ENCODE measurements at places on chromosomes 3 and 15.
A peak's percentile ranks its signal among the peaks of the same experiment; 100 is the strongest.

GRCh38 chr3:195044411-195044810 lies 226.5 kb downstream of the XXYLT1 start:
- DNase-seq: no peak

DNA sequence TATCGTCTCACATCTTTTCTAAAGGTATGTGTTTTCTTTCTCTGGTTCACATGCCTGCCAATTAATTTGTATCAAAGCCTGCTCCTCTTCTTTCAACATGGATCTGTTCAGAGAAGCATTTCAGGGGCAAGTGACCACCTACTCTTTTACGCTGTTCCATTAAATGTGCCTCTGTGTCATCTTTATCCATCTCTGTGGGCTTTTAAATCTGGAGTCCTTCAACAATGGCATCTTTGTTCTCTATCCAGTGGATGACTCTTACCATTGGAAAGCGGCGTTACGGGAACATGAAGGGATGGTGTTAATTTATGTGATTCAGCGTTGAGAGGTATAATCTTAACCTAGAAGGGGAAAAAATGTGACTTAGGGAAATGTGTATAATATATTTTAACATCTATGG lies 92.7 kb upstream of the CFAP20DC start:
- no peak for DNase-seq

DNA sequence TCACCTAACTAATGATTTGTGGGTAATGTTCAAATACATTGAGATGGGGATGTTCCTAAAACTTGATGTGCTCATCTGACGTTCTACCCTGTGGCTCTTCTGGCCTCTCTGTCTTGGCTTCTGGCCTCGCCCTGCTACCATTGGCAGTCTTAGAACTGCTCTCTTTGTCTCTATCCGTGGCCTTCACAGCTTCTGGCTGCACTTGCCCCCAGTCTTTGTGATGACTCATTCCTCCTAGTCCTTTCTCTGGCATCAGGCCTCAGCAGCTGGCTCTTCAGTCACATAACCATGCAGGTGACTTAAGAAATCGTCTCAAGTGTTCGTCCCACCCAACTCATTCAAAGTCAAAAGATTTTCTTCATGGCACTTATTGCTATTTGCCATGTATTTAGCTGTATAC lies 188.1 kb downstream of the BBX start:
- peak; percentile 27 for DNase-seq

- peak; percentile 48 for DNase-seq
Observed at GRCh38 chr15:29925227-29926082, 103.2 kb upstream of the TJP1 start.

- no peak for DNase-seq
Observed at GRCh38 chr3:56970461-56970879, 90.0 kb upstream of the SPATA12 start.

GRCh38 chr3:76561494-76562236 lies 478.2 kb upstream of the ROBO2 start:
- no peak for DNase-seq

Measured in hematopoietic multipotent progenitor cell treated with erythropoietin and hydrocortisone succinate and interleukin-3 and kit ligand, for 8 days (in vitro differentiated cells).